ENCODE measurements at places on chromosomes 1 and 21.

DNA sequence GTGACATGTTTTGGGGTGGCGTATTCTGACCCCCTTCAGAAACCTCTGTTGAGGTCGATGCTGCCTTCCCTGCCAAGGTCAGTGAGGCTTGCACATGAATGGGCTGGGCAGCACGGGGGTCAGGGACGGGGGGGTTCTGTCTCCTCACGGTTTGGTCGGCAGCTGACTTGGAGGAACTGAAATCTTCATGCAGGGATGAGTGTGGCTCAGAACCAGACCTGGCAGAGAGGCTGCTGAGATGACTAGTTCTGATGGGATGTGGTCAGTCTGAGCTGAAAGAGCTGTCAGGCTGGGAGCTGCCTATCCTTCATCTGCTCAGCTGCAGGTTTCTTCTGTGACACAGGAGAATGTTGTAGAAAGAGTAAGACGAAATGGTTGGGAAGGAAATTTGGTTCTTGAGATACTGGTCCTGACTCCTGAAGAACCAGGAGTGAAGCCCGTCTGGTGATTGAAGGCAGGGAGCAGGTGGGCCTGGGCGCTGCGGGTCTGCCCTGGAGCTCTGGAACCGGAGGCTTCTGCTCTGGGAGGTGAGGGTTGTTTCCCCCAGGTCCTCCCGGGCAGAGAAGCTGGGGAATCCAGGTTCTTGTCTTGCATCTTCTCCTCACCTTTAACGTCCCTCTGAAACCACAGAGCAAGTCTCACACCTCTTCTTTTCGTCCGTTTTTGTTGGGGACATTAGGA is 3.3 kb downstream of the SLX9 start:
- DNase-seq: no peak

GRCh38 chr1:67759692-67760029 is 73.6 kb downstream of the GNG12 start:
- no peak for DNase-seq

GRCh38 chr1:203521812-203522211 is 27.9 kb downstream of the OPTC start:
- no peak for DNase-seq

DNA sequence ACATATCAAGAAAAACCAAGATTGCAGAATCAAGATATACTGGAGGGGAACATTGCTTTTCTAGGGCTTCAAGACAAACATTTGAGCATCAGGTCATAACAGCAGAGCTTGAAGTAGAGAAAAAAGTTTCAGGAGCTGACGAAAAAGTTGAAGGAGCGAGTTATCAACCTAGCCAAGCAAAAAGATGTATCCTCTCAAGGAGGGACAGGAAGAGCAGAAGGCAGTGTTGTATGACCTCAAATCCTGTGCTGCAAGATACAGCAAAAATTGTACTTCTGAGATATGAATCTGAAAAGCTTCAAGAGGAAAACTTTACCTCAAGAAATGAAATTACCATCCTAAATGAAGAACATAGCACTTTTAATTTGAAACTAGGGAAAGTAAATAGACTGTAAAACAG is 153.1 kb downstream of the AK5 start:
- no peak for DNase-seq

DNA sequence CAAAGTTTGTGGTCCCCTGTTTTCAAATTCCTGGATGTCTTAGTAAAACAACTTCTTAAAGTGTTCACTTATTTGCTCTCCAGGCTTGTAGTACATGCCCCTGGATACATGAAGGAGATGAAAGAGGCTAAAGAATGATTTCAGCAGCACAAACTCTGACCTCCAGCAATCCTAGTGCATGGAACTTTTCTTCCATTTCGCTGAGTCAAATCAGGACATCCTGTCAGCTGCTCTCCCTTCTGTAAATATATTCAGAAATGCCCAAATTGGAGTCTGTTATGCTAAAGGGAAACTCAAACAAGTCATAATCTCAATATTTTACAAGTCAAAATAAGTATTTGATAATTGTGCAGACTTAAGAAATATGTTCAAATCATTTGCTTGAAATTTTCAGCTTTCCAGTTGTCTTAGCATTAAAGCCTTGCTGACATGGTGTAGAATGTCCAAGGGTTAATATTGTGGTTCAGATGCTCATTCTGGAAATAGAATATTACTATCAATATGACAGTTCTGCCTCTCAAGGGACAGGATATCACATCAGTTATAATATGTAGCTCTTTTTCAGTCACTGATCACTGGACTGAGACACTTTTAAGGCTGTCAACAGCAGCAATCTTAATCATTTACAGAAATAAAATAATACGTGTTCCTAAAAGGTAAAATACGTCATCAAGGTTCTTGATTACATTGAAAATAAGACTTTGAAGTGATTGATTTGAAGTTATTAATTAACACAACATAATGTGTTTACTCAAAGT is 1157.3 kb downstream of the PLA2G4A start:
- DNase-seq: no peak

- DNase-seq: no peak
Measured at GRCh38 chr1:1013922-1014648, 788 bp downstream of the ISG15 start.

GRCh38 chr21:33478182-33478581 is 1.6 kb downstream of the TMEM50B start:
- no peak for DNase-seq

DNA sequence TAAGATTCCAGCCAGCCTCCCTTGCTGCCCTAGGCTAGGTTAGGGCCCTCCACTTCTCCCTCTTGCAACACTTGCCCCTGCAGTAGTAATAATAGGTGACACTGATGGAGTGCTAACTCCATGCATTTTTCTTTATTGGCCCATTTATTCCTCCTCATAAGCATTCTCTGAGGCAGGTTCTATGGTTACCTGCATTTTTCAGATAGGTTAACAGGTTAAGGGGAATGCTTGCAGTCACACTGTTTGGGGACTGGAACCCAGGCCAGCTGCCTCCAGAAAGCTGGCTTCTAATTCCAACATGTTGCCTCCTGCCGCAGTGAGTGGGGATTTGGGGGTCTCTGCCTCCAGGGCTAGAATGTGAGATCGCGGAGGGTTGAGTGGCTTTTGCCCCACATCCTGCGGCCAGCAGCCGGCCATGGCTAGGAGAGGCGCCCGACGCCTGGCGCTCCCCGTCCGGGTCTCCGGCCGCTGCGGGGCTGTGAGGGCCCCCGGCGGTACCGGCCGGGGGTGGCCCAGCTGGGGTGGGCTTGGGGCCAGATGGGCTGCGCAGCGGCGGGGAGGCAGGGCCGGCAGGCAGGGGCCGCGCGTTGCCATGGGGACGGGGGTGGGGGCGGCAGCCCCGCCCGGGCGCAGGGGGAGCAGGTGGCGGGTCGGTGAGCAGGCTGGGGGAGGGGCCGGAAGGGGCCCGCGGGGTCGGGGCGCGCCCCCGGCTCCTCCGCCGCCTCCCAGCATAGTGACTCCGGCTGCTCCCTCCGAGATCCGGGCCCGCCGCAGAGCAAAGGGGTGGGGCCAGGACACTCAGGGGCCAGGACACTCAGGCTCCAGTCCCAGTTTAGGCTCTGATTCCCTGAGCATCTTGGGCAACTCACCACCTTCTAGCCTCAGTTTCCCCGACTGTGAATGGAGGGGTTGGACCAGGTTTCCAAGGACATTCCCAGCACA is 68.4 kb upstream of the SSBP3 start:
- peak; percentile 49 for DNase-seq

DNA sequence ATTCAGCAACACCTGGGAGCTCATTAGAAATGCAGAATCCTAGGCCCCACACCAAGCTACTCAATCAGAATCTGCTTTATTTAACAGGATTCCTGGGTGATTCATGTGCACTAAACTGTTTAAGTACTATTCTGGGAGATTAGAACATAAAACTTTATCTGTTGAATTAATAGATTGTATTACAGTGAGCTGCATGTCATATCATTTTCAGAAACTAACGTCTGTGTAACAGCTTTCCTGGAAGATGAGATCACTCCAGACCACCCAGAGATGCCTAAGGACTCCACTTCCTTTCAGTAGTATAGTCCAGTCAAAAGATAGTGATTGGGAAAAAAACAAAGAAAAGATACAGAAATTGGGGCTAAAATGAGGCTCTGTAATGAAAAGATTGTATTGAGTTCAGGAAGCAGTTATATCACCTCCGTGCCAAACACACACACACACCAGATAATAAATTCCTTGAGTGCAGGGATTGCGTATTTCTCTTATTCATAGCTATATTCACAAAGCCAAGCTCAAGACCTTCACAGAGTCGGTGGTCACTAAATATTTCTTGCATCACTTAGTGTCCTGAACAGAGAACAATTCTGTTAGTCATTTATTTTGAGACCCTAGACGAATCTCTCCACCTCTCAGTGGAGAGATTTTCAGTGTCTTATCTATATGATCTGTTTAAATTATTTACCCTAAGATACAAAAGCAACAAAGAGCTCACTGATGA is 178.2 kb downstream of the DSCAM start:
- no peak for DNase-seq

DNA sequence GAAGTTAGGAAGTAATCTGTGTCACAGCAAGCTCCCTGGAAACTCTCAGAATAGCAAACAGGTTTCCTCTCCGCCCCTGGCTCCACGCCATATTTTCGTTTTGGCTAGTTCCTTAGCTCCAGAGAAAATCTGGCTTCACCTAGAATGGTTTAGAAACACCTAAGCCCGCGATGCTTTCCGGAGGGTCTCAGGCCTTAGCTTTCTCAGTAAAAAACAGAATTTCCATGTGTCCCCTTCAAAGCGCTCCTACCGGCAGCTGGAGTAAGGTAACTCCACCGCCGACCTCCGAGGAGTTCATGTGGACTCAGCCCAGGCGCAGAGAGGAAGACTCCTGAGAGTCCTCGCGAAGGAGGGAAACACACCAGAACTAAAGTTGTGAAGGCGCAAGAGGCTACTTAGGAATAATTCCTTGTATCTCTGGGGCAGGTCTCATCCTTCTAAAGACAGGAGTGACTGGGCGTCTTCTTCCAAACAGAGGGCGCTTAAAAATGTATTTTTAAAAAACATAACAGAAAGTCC is 406 bp downstream of the KIAA0040 start:
- peak; percentile 80 for DNase-seq

GRCh38 chr21:34129039-34129891 is 55.9 kb downstream of the MRPS6 start:
- DNase-seq: peak; percentile 5

- DNase-seq: peak; percentile 35
Measured at GRCh38 chr1:169595764-169596711, 9.8 kb upstream of the F5 start.

- no peak for DNase-seq
Measured at GRCh38 chr1:17089506-17089905, 29.7 kb downstream of the PADI2 start.

Data from NAMALWA (cell line).